Nasal cavity respiratory epithelium epithelial cell of viscerocranial mucosa (primary cell): ENCODE measurements at places on chromosomes 1 and 21. TPM values are rescaled to one million over a fixed set of nuclear protein-coding genes. Genes with fewer than 3 reads are reported as not detected.

The PGD gene
- 127 and 129 TPM in 2 replicates for total RNA-seq

The MEX3A gene
- 1.7 and 6.0 TPM in 2 replicates for total RNA-seq

The CORT gene
- total RNA-seq, result 0.14 TPM in 1 of 2 replicates, not detected in the other

The CREB3L4 gene
- 7.7 and 8.9 TPM in 2 replicates for total RNA-seq

The SYDE2 gene
- 7.9 and 9.6 TPM in 2 replicates for total RNA-seq

The DUSP10 gene
- 14.7 and 49.5 TPM in 2 replicates for total RNA-seq

The IL10 gene
- total RNA-seq, result not detected in 2 replicates

The ACTN2 gene
- total RNA-seq, result under 0.01 TPM in 1 of 2 replicates, not detected in the other

The LCE6A gene
- total RNA-seq, result not detected in 2 replicates

The TCP10L gene
- 0.68 and 1.3 TPM in 2 replicates for total RNA-seq

The RUNX1 gene
- 10.3 and 39.9 TPM in 2 replicates for total RNA-seq

The MASP2 gene
- total RNA-seq, result not detected in 2 replicates

The LCE2C gene
- total RNA-seq, result not detected in 2 replicates

The ST6GALNAC3 gene
- 1.8 and 3.8 TPM in 2 replicates for total RNA-seq

The CLDN19 gene
- total RNA-seq, result 0.07 TPM in 1 of 2 replicates, not detected in the other

The NTMT2 gene
- not detected in 2 replicates for total RNA-seq

The SELENBP1 gene
- total RNA-seq, result 1.0 and 2.7 TPM in 2 replicates

The PSRC1 gene
- 0.68 and 1.4 TPM in 2 replicates for total RNA-seq

The SRSF4 gene
- total RNA-seq, result 40.3 and 71.3 TPM in 2 replicates

The SLC1A7 gene
- not detected in 2 replicates for total RNA-seq

The SMCP gene
- not detected in 2 replicates for total RNA-seq

The TRPM2 gene
- total RNA-seq, result 0.14 TPM in 1 of 2 replicates, not detected in the other

The NBPF19 gene
- total RNA-seq, result 10.9 and 20.6 TPM in 2 replicates

The MMP23B gene
- 0.34 and 1.1 TPM in 2 replicates for total RNA-seq

The SIM2 gene
- total RNA-seq, result 0.07 and 0.34 TPM in 2 replicates

The MX2 gene
- 0.34 and 0.93 TPM in 2 replicates for total RNA-seq

The MAP10 gene
- total RNA-seq, result 0.34 and 1.4 TPM in 2 replicates

The STRIP1 gene
- 42.7 and 61.8 TPM in 2 replicates for total RNA-seq

The CYB5RL gene
- total RNA-seq, result 3.8 and 4.1 TPM in 2 replicates

The GPR153 gene
- total RNA-seq, result 17.9 and 38.3 TPM in 2 replicates

The ACTL8 gene
- not detected in 2 replicates for total RNA-seq

The SPRR2E gene
- 1.1 and 21.5 TPM in 2 replicates for total RNA-seq

The ZNF593OS gene
- not detected in 2 replicates for total RNA-seq

The FAM151A gene
- total RNA-seq, result not detected in 2 replicates

The USP24 gene
- 59.7 and 67.3 TPM in 2 replicates for total RNA-seq

The GRHL3 gene
- total RNA-seq, result 27.7 and 61.2 TPM in 2 replicates

The BECN2 gene
- total RNA-seq, result not detected in 2 replicates

The MRPS15 gene
- total RNA-seq, result 73.7 and 96.7 TPM in 2 replicates

The PROX1 gene
- total RNA-seq, result 0.14 and 0.34 TPM in 2 replicates
